ENCODE measurements at places on chromosomes 6 and 20.

GRCh38 chr6:12012038-12012557 lies at the start of gene HIVEP1:
Gene HIVEP1 (plus strand): TSS chr6:12012312. CDS start chr6:12015629, 3,317 bp downstream.
- peak; percentile 31 for DNase-seq

DNA sequence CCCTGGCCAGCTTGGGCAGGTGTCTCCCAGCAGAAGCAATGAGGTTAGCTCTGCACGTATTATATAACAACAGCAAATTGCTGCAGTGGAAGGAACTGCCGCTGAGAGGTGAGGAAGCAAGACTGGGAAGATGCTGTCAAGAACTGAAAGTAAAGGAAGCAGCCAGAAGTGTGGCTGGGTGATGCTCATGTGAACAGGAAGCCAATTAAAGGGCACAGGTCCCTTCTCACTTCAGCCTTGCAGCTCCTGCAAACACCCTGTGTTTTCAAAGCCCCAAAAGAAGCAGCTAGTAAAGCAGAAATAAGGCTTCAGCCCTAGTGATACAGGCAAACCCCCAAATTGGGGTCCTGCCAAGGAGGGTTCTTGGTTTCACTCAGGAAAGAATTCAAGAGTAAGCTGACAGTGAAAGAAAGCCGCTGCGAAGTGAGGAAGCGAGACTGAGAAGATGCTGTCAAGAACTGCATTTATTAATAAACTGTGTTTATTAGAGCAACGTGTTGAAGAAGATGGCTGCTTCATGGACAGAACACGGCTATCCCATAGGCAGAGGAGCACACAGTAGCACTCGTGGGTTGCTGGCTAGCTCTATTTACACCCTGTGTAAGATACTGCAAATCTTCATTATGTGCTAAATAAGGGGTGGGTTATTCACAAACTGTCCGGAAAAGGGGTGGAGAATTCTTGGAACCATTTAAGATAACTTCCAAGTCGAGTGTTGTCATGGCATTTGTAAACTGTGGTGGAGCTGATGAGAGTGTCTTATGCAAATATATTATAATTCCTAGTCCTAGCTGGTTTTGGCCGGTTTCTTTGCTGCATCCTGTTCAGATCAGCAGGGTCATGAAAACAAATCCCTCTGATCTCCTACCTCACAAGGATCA lies 152.2 kb downstream of the LINC00237 start:
- peak; percentile 36 for DNase-seq

GRCh38 chr6:67003844-67004243 lies 1296.8 kb upstream of the EYS start:
- no peak for DNase-seq

- DNase-seq: peak; percentile 23
Measured at GRCh38 chr6:1701668-1702353, 92.1 kb downstream of the FOXC1 start.

DNA sequence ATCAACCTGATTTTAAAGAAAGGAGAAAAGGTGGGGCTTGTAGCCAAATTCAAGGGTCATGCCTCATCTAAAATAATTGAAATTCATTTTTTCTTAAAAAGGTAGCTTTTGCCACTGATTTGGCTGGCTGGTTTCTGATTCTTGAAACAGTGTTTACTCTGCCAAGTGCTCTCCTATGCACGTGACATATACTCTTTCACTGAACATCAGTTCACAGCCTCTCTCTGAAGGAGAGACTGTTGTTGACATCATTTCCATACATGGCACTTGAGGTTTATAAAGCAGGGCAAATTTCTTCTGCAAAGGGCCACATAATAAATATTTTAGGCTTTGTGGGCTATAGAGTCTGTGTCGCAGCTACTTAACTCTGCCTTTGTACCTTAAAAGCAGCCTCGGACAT lies 40.4 kb upstream of the DOK5 start:
- DNase-seq: no peak

DNA sequence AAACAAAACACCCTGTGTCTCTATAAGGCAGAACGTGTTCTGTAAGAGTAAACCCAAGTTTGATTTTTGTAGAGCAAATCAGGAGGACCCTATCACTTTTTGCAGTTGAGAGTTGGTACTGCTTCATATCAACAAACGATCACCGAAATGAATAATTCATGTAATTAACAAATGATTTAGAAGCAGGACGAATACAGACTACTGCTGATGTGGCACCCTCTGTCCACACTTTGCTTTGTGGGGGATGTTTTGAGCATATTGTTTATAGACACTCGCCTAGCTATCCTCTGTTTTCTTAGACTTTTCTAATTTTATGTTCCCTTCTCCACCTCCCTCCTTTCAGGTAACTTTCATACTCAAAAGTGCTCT lies 1.5 kb downstream of the CD2AP start:
- no peak for DNase-seq

- peak; percentile 57 for DNase-seq
Measured at GRCh38 chr6:2166717-2167116, 78.7 kb downstream of the GMDS start.

DNA sequence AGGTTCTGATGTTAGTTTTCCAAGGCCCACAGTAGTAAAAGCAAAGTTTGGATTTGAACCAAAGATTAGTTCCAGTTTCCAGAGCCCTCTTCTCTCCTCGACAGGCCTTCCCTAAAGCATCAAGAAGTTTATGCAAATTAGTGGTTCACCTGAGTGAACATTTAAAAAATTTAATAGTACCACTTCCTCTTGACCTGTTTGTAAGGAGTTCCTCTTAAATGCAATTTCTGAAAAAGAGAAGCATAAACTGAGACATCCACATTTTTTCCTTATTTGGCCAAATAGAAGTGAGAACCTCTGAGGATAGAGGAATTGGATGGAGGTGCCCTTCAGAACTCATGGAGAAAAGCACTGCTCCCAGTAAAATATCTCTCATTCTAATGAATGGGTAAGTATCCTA lies 1.2 kb upstream of the DSE start:
- no peak for DNase-seq

- DNase-seq: peak; percentile 62
Measured at GRCh38 chr20:45823949-45824835, 2.9 kb downstream of the TNNC2 start.

GRCh38 chr6:48606618-48607017 lies 495.6 kb upstream of the PTCHD4 start:
- no peak for DNase-seq

- no peak for DNase-seq
Measured at GRCh38 chr6:100453701-100454521, 10.8 kb downstream of the SIM1 start.

DNA sequence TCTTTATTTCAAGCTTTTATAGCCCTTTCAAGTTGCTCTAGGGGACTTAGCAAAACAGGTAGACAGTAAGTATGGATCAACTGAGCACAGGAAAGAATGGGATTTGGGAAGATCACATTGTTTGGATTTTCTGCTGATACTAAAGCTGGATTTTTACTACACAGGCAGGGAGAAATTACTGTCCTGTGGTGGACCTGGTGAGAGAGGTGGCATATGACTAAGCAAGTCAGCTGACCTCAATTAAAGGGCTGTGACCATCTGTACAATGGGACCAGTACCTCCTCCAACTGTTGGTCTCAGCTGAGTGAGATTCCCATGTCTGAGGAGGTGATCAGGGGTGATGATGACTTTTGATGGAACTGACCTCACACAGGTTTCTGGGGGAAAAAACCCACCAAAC lies 28.0 kb downstream of the RREB1 start:
- DNase-seq: no peak

DNA sequence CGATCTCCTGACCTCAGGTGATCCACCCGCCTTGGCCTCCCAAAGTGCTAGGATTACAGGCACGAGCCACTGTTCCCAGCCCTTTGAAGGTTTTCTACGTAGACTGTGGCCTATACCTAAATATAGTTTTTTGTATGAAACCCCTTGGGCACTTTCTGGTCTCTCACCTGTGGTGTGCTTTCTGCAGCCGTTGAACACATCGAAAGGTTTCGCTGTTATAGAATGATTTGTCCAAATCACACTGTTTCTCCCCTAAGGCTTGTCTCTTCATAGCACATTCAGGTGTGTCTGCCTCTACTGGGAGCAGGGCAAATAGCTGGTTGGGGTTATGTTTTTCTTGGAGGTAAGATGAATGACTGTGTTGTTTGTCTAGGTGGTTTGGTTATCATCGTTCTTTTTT lies 597.9 kb downstream of the RNF144B start:
- DNase-seq: no peak

DNA sequence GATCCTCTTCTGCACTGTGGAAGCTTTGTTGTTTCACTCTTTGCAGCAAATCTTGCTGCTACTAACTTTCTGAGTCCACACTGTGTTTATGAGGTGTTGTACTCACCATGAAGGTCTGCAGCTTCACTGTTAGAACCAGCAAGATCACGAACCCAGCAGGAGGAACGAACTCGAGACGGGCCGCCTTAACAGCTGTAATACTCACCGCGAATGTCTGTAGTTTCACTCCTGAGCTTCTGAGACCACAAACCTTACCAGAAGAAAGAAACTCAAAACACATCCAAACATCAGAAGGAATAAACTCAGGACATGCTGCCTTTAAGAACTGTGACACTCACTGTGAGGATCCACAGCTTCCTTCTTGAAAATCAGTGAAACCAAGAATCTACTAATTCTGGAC lies 48.1 kb upstream of the MBOAT1 start:
- DNase-seq: no peak

- DNase-seq: peak; percentile 34
Measured at GRCh38 chr20:64189530-64189966, 25.3 kb downstream of the MYT1 start.

DNA sequence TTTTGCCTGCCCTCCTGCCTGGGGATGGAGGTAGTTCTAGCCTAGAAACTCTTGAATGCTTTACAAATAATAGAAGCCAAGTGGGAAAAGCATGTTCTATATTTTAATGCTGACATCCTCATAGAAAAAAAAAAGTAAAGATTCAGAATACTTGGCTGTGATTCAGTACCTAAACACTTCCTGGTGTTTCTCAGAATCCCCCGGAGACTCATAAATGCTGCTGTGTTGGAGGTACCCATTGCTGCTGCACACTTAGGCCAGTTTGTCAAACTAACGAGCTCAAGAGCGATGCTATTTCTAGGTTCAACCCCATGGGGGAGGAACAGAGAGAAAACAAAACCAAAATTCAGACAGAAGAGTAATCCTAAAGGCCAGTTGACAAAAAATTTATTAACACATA lies 38.8 kb upstream of the ZFP64 start:
- no peak for DNase-seq

DNA sequence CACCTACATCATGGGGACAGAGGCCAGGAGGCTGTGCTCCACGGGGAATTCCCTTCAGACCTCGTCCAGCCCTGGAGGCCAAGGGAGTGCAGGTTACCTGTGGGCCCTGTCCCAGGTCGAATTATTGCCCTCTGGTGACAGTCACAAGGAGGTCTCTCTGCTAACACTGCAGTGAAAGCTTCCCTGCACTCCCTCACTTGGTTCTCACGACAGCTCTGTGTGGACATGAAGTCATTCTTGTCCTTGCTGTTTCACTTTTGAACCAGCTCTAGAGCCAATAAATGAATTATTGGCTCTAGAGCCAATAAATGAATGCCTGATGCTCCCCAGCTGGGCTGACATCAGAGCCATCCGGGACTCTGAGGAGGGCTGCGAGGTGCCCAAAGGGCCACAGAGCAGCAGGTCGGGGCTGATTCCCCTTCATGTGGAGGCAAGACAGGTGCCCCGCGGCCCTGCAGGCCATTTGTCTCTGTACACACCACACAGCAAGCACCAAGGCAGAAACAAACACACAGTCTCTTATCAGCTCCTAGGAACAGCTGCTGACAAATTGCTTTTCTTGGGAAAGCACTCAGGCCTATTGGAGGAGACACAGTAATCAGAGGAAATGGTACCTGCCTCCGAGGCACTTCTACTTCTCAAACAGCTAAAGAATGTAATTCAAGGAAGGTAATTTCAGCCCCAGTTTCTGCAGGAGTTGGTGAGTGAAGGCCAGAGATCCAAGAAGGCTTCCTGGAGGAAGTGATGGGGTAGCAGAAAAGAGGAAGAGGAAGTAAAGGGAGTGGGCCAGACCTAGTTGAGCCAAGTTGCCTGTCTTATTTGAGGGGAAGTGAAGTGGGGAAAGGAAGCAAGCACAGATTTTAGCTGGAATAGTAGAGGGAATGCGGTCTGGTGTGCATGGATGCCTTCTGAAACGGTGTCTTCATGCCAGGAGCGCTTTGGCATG lies 27.5 kb upstream of the TBXT start:
- peak; percentile 71 for DNase-seq

DNA sequence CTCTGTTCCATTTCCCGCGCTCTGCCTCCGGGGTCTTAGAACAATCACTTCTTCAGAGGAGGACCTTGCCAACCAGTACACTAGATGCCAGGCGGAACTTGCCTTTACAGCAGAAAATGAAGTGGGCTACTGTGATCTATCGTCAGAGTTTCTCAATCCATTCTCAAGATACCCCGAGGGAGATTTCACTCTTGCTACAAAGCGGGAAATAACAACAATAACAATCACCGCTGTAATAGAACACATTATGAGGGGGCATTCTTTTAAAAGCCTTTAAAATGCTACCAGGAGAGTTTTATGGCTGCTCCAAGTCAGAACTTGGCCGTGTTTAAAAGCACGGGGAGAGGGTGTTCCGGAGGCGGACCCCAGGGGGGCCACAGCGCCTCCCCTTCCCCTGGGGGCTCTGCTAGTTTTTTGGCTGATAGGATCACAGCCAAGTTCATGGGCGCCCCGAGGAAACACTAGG lies 617.0 kb upstream of the AGPAT4 start:
- DNase-seq: no peak

DNA sequence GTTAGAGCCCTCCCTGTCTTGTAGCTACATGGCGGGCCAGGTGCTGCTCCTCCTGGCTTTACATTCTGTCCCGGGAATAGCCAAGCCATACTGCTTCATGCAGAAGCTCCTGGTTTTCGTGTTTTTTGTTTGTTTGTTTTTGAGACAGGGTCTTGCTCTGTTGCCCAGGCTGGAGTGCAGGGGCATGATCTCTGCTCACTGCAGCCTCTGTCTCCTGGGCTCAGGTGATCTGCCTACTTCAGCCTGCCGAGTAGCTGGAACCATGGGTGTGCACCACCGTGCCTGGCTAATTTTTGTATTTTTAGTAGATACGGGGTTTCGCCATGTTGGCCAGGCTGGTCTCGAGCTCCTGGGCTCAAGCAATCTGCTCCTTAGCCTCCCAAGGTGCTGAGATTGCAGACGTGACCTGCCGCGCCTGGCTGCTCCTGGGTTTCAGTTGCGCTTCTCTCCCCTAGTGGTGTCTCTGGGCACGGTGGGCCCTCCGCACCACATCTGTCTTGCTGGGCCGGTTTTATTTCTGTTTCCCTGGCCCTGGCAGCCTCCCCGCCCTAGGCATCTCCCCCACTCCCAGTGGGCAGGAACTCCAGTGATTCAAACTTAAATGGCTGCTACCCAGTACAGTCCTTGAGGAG lies 12.9 kb downstream of the CDYL start:
- no peak for DNase-seq

- DNase-seq: peak; percentile 85
Measured at GRCh38 chr6:36028877-36029324, 1.3 kb downstream of the MAPK14 start.

- peak; percentile 4 for DNase-seq
Measured at GRCh38 chr6:142444881-142445301, 143.1 kb downstream of the ADGRG6 start.

DNA sequence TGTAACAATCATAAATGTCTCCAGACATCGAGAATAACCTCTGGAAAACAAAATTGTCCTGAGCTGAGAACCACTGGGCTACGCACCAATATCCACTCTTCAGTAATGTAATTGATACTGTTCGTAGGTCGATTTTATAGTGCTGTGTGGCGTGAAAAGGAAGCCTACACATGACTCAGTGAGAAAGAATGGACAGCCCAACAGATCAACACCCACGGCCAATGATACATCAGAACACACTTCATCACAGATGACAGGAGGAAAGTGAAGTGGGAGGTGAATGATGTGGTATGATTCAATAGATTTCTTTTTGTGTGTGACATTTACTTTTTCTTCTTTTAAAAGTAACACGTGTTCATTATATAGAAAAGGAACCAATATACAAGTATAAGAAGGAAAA lies 93.5 kb downstream of the RPS12 start:
- no peak for DNase-seq

All from stomach (tissue), 19 donors.